Aorta (tissue), 5 donors: ENCODE measurements at places on chromosomes 13 and 19. TPM values are rescaled to one million over a fixed set of nuclear protein-coding genes. Genes with fewer than 3 reads are reported as not detected.

GRCh38 chr13:108269601-108270328, at the start of gene TNFSF13B:
Gene TNFSF13B, plus strand, starts transcription at chr13:108269718. Its CDS starts 178 bp downstream, at chr13:108269896.
- DNase-seq, result peak; percentile 66

DNA sequence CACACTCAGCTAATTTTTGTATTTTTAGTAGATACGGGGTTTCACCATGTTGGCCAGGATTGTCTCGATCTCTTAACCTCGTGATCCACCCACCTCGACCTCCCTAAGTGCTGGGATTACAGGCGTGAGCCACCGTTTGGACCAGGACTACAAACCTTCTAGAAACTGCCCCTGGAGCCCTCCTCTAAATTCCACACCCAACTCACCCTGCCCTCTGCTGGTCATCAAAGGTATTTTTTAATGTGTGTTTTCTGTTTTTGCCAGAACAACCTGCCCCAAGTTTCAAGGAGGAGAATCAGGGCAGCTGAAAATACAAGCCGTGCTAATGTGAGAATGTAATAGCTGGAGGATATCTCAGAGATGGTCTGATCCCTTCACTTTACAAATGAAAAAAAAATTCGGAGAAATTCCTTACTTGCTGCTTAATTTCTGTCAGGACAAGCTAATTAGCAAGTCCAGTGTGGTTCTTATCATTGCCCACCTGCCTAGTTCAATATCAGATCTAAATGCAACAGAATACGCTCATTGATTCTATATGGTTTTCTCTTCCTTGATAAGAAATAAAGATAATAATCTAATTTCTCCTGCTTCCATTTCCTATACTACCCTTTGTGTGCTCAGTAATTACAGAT, 4.1 kb downstream of the ATP8A2 start:
- no peak for DNase-seq

GRCh38 chr19:16015805-16016173, 60.5 kb upstream of the TPM4 start:
- no peak for DNase-seq

DNA sequence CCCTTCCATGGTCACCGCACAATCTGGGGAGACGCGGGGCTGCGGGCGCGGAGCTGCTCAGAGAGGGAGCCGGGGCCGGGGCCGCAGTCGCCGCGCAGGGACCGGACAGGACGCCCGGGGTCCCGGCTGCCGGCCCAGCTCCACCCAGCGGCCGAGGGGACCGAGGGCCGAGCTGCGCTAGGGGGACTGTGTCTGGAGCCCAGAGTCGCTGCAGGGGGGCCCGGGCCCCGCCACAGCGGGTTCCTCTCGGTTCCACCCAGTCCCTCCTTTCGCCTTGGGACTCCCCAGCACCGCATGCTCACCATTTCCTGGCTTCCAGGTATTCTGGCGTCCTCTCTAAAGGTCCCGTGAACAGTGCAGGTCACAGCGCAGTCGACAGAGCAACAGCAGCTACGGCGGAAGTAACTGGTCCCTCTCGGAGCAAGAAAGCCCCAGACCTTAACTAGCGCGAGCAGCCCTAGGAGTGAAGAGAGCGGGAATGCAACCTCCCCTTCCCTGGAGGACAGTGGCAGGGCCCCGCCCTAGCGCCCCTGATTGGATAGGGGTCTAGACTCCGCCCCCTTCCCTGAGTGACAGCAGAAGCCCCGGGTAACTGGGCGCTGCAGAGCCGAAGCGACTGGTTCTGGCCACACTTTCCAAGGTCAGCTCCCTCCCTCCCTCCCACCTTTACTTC, at the start of gene ZNF878:
Gene ZNF878, minus strand, starts transcription at position 465 of the 673 bp plus-strand sequence. Its CDS starts 160 bp downstream, at position 305.
- peak; percentile 95 for DNase-seq

DNA sequence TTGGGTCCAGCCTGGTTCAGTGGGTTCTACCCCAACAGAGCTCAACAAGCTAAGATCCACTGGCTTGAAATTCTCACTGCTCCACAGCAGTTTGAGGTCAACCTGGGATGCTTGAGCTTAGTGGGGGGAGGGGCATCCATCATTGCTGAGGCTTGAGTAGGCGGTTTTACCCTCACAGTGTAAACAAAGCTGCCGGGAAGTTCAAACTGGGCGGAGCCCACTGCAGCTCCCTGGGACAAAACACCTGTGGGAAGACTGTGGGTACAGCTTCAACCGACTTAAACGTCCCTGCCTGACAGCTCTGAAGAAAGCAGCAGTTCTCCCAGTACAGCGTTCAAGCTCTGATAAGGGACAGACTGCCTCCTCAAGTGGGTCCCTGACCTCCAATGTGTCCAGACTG, 1161.9 kb downstream of the UQCRFS1 start:
- no peak for DNase-seq

CATSPERD gene
- total RNA-seq, result not detected

SYNGR4 gene
- total RNA-seq, result not detected

NDUFA7 gene
- total RNA-seq, result 19.6 TPM

FOXA3 gene
- not detected for total RNA-seq
